RWPE1 (cell line): ENCODE measurements at places on chromosomes 1 and 21.

DNA sequence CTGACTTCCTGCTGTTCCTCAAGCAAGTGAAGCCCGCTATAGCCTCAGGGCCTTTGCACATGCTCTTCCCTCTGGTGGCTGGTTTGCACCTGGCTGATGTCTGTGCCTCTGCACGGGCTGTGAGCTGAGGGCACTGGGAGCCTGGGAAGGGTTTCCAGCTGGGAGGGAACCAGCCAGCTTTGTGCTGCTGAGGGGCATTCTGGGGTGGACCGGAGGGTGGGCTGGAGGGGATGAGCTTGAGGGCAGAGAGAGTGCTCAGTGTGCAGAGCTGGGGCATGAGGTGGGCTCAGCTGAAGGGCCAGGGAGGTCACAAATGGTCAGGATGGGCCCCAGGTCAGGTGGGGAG, 305.7 kb downstream of the MATN1 start:
- DNase-seq: no peak

DNA sequence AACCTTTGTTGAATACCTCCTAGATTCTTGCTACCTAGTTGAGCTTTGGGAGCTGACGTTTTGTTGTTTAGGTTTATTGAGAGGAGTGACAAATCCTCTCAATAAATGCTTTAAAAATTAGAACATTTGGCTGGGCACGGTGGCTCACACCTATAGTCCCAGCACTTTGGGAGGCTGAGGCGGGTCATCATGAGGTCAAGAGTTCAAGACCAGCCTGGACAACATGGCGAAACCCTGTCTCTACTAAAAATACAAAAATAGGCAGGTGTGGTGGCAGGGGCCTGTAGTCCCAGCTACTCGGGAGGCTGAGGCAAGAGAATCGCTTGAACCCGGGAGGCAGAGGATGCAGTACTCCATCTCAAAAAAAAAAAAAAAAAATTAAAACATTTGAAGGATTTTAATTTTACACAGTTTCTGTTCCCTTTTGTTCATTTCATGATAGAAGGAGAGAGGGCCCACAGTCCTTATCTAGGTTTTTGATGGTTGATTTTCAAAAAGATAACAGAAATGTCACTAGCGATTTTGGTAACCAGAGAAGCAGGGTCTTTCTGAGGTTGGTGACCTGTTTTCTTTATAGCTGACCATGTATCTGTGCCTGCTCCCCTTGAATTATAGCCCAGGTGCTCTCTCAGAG, 44.2 kb upstream of the PIGV start:
- DNase-seq: no peak

DNA sequence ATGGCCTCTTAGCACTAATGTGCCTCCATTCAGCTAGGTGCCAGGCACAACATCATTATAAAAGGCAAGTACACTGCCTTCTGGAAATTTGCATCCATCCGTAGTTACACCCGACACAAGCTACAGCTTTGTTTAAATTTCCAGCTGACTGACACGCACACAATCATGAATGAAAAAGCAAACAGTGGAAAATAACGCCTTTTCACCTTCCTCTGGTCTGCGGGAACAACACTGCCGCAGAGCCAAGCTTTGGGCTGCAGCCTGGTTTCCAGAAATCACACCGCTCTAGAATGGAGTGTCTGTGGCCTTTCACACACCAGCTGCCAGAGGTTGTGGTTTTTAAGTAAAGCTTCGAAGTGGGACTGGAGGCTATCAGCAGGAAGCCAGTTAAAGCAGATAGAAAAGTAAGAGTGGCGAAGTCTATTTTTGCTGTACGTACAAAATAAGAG, 142.8 kb upstream of the COA6 start:
- DNase-seq: no peak

- DNase-seq: no peak
Measured at GRCh38 chr21:43373362-43374227, 53.3 kb downstream of the SIK1 start.

GRCh38 chr1:103616362-103616761, 865 bp upstream of the AMY2A start:
- DNase-seq: no peak

GRCh38 chr21:44550807-44551206, 498 bp downstream of the KRTAP10-2 start:
- DNase-seq: no peak

- no peak for DNase-seq
Measured at GRCh38 chr1:241332037-241332409, 25.0 kb downstream of the RGS7 start.

DNA sequence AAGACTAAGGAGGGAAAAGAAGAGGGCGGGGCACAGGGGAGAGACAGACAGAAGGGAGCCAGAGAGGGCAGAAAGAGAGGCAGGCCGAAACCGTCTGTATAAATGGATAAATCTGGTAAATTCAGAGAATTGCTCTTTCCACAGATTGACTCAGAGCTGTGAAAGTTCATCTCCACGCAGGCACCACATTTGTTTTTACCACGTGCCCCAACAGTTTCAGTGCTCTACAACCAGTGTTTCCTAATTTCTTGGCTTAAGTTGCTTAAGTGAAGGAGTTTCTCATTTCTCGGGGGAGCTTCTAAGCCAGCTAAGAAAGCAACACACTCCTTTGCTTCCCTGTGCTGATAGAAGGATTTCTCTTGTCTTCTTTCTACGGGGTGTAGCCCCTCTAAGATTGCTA, 87.1 kb downstream of the ENAH start:
- DNase-seq: no peak

- DNase-seq: peak; percentile 24
Measured at GRCh38 chr1:208437401-208437800, 193.2 kb upstream of the PLXNA2 start.

DNA sequence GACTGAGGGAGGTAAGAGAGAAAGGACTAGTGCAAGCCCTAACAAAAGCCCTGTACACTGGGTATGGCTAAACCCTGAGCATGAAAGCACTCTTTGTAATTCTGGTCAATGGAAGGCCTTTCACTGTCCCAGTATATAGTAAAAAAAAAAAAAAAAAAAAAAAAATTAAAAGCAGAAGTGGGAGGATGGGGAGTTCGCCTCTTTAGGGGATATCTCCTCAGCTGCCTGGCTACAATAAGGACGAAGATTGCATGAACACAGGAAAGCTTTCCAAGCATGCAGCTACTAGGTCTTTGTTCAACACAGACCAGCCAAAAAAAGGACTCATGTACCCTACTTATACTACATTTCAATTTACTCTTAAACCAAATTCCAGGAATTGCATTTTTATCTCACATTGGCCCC, 59.1 kb downstream of the EIF4G3 start:
- no peak for DNase-seq

GRCh38 chr1:30545365-30545764, 178.0 kb downstream of the MATN1 start:
- no peak for DNase-seq

- DNase-seq: no peak
Measured at GRCh38 chr1:204447190-204447589, 35.6 kb upstream of the PPP1R15B start.

DNA sequence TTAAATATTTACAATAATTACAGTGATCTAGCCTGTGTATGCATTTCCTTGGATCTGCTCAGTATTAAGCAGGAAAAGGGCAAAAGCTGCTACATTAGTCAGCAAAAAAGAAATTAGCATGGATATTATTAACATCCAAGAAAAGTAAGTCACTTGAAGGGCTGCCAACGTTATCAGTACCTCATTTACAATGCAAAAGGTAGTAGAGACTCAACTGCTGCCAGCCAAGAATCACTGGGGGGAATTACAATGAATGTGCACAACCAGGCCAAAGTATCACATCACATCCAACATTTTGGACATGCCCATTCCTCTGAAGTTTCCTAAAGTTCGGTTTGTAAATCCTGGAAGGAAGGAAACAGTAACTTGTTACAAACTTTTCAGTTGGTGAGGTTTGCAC, 1.9 kb downstream of the CNN3 start:
- DNase-seq: peak; percentile 19

GRCh38 chr1:31215065-31215570, 24.6 kb downstream of the NKAIN1 start:
- DNase-seq: no peak

DNA sequence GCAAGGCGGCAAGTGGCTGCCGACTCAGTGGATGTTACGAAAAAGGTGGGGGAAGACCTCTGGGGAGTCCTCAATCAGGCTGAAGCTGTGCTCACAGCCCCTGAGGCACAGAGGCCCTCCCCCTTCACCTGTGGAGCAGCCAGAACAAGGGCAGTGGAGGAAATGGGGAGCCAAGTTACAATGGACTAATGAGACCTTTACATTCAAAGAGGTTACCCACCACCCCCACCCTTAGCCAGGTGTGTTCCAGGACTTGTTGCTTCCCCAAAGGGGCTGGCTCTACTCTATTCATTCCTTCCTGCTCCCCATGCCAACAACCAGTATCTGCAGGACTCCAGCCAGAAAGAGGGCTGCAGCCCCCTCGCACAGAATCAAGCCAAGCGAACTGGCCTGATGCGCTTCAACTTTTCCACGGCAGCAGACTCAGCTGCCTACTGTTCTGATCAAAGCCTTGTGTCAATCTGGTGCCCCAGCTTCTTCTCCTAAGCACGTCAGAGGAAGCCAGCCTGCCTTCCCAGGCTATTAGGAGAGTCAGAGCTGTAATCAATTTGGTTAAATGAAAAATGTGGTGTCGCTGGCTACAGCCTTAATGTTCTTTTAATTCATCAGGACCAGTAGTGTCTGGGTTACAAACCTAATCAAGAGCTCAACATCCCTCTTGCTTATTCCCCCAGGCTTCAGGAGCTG, 1.8 kb upstream of the SYT2 start:
- no peak for DNase-seq

DNA sequence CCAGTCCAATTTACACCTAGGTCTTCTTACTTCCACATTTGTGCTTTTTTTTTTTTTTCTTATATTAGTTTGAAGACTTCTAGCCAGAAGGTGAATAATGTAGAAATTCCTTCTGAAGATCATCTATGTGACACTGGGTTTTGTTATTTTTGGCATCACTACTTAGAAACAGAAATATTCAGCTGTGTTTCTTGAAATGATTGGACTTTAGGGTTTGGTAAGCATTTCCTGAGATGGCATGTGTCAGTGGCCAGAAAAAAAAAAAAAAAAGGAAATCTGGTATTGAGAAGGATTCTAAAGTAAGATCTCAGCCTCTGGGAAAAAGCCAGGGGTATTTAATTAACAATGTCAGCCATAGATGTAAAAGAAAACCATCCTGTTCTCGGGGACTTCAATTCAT, 43.4 kb upstream of the LRRC8C start:
- no peak for DNase-seq

DNA sequence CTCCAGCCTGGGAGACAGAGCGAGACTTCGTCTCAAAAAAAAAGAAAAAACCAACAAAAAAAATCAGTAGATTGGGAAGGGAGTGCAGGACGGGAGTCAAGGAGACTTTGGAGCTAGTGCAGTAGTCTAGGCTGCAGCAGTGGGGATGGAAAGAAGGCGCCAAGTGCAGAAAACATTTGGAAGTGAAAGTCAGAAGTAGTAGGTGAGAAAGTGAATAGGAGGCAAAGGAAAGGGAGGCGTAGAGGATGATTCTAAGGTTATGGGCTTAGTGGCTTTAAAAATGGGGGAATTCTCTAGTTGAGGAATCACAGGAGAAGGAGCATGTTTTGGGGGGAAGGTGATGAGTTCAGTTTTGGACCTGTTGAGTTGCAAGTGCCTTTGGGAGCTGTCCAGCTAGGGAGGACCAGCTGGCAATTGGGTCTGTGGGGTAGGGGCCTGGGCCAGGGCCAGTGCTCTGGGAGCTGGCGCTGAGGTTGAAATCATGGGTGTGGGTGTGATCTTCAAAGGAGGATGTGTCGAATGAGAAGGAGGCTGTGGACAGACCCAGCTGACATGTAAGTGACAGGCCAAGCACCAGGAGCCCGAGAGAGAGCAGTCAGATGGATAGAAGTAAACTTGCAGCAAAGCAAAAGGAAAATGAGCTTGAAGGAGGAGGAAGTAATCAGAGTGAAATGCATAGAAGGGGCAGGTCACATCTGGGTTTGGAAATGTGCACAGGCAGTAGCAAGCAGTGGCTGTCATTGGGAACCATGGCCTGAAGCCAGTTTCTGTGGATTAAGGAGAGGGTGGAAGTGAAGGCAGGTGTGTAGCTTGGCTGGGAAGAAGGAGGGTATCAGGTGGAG, 15.8 kb downstream of the TMCC2 start:
- DNase-seq: no peak

GRCh38 chr1:185581961-185582725, 152.0 kb upstream of the HMCN1 start:
- no peak for DNase-seq

DNA sequence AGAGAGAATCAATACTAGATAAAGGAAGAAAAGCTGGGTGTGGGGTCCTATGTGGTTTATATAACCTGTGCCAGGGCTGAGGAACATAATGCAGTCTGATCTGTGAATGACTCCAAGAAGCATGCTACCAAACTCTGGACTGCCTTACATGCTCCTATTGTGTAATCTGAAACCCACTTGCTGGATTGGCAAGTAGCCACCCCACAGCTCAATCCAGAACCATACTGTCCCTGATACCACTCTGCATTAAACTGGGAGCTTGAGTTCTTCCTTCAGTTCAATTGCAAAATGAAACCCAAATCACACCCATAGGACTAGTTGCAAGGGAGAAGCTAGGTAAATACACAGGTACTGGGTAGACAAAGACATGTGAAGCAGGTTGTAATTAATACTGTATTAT, 115.4 kb upstream of the NEGR1 start:
- no peak for DNase-seq

DNA sequence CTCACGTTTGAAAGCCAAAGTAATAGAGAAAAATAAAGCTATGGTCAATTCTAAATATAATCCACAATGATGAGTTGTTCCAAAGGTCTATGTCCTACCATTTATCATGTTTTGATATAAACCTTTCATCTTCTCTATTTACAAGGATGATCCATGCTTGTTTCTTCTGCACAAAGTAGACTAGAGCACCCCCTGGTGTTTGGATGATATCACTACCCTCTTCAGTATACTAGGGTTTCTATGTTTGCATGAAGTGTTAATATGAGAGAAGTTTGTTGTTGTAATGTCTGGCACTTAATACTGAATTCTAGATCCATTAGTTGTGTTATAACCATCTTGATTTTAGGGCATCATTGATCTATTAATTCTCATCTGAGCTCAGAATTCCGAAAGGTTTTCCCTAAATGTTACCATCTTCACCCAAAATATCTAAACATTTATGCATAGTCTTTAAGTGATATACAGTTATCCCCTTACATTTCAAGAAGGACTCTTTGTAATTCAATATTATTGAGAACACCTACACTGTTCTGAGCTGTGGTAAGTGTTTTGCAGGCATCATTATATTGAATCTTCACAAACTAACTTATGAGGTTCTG, 21.1 kb downstream of the CLDN8 start:
- peak; percentile 48 for DNase-seq

GRCh38 chr1:109718495-109718894, 6.4 kb downstream of the GSTM5 start:
- no peak for DNase-seq

GRCh38 chr1:119414950-119415349, at the start of gene HSD3B2:
TSS of gene HSD3B2 (plus strand) at chr1:119415150. CDS start at chr1:119415420, 270 bp downstream.
- no peak for DNase-seq
